T47D (cell line): ENCODE measurements at places on chromosomes 2 and 18.

DNA sequence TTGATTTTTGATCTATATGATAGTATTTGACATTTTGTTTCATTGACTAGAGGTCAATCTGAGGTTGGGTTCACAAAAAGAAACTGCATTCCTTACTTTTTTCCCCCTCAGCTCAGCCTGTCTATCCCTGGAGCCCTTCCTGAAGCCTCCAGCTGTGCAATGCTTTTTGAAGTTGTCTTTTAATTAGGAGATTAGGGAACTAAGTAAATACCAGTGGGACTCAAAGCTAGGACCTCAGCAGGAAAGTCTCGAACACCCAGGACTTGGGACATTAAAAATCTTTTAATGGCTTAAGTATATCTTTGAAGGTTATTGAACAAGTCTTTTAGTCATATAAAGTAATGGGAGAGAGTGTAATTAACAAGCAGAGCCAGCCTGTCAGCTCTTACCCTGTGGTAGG, 220.2 kb downstream of the PDE11A start:
- DNase-seq: peak; percentile 4

GRCh38 chr2:201507725-201508124, 56.2 kb downstream of the STRADB start:
- DNase-seq: no peak

DNA sequence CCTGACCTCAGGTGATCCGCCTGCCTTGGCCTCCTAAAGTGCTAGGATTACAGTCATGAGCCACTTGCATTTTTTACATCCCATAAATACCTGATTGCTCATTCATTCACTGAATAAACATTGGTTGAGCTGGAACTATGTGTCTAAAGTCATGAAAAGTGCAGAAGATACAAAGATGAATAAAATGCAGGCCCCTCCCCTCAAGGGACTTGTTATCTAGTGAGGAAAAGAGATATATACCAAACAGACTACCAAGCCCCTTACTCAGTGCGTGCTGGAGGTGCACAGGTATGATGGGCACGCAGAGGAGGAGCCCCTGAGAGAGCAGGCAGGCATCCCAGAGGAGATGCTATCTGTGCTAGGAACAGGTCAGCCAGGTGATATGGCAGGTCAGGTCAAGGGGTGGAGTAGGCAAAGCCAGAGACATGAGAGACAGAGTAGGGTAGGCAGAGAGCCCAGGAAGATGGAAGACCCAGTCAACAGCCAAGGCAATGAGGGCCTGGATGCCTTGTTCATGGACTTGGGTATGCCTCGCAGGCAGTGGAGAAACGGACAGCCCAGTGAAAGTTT, 7.7 kb downstream of the FHL2 start:
- no peak for DNase-seq

GRCh38 chr18:42426496-42427015, 471.5 kb downstream of the PIK3C3 start:
- DNase-seq: no peak

DNA sequence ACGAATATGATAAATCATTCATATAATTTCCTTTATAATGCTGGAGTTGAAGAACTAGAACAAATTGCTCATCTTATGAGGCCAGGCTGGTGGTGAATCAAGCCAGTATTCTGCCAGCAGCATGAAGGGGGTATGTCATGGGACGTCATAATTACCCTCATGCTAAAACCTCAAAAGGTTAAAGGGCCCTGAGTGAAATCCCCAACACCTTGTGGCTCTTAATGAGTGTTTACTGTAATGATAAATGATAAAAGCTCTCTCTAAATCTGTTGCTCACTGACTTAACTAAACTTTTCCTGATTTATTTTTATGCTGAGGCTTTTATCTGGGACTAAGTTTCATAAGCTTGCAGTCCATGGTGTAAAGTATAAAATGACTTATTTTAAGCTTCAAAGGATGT, 18.3 kb upstream of the NEDD4L start:
- no peak for DNase-seq

DNA sequence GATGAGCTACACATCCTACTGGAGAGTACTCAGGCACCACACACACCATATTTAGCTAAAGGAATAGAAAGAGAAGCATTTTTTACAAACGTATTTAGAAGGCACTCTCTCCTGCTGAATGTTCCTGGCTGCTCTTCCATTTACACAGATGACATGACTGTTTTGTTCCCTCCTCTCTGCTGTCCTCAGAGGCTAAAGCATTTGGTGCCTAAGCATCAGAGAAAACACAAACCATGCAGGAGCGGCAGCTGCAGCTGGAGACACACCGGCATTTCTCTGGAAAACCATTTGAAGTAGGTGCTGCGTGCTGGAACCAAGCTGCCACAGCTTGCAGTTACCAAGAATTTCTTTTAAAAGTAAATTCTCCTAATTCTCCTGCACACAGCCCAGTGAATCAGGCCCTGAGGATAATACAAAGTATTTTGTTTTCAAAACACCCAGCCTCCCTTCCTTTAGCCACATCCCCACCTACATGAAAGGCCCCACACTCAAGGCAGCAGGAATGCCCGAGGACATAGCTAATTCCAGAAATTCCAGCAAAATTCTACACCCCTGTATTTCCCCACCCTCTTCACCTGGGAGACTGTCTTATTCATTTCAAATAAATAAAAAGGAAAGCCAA, 488.9 kb upstream of the SOX11 start:
- DNase-seq: no peak

- no peak for DNase-seq
These were observed 54.5 kb downstream of the FAM171B start for GRCh38 chr2:186748354-186748753.

DNA sequence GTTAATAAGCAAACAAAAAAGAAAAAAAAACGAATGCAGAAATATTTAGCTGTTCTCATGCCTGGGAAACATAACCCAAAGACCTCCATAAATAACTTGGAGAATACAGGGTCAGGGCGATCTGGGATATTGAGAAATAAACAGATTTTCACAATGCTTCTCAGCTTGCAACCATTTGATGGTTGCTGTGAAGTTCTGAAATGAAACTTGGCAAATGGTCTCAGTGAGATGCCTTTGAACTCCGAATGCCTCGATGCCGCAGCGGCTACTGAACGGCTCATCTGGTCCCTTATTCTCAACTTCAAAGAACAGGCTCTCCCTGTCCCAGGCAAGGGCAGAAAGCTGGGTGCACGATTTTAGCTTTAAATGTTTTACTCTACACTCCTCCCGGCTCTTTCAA, 78.1 kb downstream of the ZNF516 start:
- DNase-seq: no peak
